Stimulated activated naive CD4-positive, alpha-beta T cell treated with Interleukin-2 at 50 U/mL for 16 hours (primary cell): ENCODE measurements at places on chromosomes 3 and 15.
A peak's percentile ranks its signal among the peaks of the same experiment; 100 is the strongest.

DNA sequence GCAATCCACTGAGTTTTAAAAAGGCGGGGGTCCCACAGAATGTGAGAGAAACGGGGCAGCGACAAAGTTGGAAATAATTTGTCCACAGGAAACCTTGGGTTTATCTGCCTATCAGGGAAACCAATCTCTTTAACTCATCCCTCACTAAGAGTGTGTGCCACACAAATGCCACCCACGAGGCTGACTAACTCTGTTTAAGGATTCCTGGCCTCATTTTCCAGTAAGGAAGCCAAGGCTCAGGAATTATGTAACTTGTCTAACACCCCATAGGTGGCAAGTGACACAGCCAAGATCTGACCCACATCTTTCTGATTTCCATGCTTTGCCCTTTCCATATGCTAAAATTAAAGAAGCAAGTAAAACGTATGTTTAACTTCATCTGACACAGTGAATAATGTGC is 263.2 kb downstream of the CNTN3 start:
- no peak for DNase-seq

DNA sequence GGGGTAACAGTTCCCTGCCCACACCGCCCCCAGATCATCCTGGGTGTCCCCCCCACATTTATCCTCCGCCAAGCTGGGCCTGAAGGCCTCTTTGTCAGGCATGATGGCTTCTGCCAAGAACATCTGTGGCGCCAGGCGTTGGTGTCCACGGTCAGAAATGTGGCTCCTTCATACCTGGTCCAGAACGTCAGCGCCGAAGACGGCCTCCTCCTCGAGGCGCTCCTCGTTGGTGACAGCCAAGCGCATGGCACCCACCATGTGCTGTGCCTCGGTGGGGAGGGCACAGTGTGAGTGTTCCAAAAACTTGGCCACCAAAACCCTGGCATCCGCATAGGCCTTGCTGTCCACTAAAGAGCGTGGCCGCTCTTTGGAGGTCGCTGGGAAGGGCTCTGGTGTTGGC is 146.5 kb downstream of the NSMCE3 start:
- no peak for DNase-seq

GRCh38 chr3:183797996-183798395 is 27.4 kb downstream of the MAP6D1 start:
- no peak for DNase-seq

GRCh38 chr3:51845129-51845528 is 16.3 kb upstream of the IQCF2 start:
- DNase-seq, result no peak

DNA sequence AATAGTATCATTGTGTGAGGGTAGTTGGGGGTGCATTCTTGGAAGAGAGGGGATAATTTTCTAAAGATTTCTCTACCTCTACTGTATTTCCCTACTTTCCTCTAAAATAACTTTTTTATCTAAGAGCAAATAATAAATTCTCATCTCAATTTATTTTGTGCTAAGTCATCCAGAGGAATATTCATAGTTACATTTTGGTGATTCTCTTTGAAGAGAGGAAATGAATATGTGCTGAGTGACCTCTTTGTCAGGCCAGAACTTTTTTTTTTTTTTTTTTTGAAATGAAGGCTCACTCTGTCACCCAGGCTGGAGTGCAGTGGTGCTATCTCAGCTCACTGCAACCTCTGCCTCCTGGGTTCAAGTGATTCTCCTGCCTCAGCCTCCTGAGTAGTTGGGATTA is 15.1 kb upstream of the CCDC80 start:
- no peak for DNase-seq

DNA sequence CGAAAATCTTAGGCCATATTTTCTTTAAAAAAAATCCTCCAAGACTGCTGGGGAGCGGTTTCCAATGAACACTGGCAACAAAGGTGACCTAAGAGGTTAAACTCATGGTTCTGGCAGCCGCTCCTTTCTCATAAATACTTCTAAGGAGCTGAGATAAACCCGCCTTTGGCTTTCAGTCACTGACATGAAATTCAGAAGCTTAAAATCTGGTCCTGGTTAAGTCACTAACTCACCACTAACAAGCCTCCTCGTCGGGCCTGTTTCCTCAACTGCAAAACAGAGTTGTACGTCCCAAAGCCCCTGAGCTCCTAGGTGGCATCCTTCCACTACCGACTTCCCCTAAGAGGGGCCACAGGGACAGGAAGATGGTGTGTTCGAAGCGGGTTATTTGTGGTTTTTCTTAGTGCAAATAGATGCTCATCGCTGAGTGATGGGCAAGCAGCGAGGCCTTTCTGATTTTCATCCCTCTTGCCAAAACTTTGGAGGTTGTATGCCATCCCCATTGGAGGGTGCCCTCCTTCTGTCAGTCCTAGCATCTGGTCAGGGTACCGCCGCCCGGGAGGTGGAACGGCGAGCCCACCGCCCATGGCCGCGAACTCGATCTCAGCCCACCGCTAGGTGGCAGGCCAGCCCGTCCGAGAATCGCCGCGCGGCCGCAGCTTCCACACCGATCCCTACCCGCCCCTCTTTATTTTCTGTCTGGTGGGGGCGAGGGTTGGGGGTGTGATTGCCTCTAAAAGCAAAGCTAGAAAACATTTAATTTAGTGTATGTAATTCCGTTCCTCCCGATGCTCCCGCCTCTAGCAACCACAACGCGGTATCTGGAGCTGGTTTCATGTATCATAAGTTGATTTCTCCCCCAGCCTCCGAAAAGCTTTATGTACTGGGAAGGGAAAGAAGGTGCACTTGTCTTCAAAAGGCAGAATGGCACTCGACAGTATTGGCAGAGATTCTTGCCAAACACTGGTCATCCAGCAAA is 4.6 kb downstream of the BCL6 start:
- DNase-seq, result peak; percentile 61

DNA sequence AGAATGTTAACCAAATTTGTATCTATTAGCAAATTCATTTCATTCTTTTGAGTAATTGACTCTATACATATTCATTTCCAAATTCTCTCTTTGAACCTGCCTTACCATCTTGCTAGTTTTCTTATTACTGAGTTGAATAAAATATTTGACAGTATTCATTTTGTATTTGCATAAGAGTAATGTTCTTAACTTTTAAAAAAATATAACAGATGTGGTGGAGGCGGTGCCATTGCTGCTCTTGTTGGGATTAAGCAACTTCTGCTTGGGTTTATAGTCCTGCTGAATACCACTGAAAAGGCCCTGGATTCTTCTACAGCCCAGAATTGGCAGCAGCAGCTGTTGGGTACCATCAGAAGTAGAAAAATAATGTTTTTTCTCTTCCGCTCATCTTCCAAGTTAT is 148.9 kb upstream of the PEX5L start:
- no peak for DNase-seq

DNA sequence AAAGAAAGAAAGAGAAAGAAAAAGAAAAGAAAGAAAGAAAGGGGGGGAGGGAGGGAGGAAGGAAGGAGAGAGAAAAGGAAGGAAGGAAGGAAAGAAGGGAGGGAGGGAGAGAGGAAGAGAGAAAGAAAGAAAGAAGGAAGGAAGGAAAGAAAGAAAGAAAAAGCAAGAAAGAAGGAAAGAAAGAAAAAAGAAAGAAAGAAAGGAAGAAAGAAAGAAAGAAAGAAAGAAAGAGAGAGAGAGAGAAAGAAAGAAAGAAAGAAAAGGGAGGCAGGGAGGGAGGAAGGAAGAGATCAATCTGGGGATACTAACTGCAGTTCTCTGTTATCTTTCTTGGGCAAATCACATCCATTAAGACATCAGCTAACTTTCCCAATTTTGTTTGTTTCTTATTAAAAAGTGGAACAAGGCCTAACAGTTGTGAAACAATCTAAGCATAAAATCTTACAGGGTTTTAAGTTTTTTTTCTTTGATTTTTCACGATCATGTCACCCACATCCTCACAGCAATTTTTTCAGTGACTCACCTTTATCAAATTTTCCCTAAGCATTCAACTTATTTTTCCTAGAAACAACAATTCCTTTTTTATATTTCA is 36.8 kb downstream of the TBC1D2B start:
- DNase-seq, result no peak
